DND-41 (cell line): ENCODE measurements at places on chromosomes 7 and 10.
A peak's percentile ranks its signal among the peaks of the same experiment; 100 is the strongest.

GRCh38 chr7:102434039-102434486 is 688 bp downstream of the ORAI2 start:
- peak; percentile 36 for DNase-seq

- no peak for DNase-seq
Measured at GRCh38 chr10:76150139-76150875, 718.9 kb downstream of the LRMDA start.

DNA sequence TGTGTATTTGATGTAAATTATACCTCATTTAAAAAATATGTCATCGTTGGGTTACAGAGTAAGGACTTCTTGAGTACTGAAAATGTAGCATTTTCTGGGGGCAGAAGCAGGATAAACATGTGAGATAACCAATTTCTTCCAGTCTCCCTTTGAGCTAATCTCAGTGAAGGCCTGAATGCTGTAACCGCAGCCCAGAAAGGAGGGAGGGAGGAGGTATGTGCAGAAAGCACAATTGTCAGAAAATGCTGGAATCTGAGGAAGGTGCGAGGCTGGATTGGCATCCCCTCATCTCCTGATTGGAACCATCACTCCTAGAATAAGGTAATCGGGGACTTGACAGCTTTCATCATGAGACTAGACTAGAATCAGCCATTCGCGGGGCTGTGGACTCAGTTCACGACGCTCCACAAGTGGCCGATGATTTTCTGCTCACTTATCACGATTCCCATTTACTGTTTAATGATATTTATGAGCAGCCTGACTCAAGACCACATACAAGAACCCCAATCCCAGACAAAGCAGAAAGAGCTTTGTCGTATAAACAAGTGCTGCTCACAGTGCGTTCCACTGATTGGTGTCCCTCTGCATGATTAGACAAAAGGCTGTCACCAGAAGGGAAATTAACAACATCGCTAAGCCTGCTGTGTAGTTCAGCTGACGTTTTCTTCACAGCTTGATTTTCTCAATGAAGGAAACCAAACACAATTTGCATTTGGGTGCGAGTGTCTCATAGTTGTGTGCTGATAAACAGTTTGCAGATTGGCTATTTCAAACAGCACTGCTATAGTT is 93.2 kb downstream of the SVIL start:
- DNase-seq = no peak

DNA sequence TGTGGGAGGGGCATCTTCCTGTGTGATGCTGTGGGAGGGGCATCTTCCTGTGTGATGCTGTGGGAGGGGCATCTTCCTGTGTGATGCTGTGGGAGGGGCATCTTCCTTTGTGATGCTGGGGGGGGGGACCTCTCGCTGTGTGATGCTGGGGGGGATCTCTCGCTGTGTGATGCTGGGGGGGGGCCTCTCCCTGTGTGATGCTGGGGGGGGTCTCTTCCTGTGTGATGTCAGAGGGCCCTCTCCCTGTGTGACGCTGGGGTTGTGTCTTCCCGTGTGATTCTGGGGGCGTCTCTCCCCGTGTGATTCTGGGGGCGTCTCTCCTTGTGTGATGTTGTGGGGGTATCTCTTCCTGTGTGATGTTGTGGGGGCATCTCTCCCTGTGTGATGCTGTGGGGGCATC is 27.9 kb upstream of the DPYSL4 start:
- DNase-seq = no peak

- DNase-seq = no peak
Measured at GRCh38 chr10:27611744-27612550, 107.8 kb downstream of the RAB18 start.

DNA sequence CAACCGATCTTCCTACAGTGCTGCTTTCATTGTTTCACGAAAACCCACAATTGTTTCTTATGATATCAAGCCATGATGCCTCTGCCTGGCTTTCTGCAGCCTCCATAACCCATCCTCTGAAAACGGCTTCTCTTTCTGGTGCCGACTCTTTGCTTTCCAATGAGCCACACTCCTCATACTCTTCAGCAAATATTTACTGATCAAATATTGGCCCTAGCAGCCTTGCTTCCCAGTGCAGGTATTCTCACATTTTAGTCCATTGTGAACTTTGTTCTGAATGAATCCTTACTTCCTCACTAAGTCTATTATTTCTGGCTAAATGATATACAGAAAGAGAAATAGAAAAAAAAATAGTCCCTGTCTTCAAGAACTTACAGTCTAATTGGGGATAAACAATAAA is 35.5 kb downstream of the LAMB1 start:
- no peak for DNase-seq

DNA sequence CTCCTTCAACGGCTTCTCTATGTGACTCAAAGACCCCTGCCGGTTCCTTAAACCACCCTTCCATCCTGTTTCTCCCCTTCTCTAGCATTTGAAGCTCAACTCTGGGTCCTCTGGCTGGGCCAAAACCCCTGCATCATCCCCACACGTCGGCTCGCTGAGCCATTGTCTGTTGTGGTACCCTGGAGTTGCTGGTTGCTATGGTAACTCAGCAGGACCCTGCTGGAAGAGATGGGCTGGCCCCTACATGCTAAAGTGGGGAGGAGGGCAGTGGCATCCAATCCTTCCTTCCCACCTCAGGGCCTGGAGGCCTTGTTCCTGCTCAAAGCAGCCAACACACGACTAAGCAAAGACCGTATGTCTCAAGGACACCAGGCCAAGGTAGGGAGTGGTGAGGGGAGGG is 452.5 kb downstream of the PLXNA4 start:
- DNase-seq = no peak

DNA sequence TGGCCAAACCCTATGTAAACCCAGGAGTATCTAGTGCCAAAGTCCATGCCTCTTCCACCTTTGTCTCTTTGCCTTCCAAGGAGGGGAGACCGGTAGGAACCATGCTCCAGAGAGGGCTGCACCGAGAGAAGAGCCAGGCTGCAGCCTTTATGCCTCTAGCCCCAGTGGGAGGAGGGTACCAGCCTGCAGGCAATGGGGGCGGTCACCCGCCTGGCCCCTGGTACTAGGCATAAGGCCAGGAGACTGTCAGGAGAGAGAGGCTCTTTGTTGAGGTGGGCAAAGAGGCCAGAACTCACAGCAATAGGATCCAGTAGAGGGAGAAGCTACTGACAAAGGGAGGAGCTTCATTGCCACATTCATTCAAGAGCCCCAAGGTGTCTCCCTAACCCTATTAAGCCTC is 146.6 kb upstream of the PDE1C start:
- no peak for DNase-seq

DNA sequence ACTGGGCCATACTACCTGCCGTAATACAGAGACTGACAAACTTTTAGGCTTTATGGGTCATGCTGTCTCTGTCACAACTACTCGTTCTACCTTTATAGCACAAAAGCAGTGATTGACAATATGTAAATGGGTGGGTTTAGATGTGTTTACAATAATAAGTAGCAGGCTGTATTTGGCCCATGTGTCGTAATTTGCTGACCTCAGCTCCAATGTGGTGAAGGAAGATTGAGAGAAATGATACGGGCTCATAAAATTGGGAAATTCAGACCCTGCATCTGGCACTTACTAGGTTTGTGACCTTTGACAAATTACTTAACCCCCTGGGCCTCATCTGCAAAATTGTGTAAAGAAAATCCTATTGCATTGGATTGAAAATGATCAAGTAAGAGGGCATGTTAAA is 150.8 kb upstream of the NPSR1 start:
- no peak for DNase-seq

DNA sequence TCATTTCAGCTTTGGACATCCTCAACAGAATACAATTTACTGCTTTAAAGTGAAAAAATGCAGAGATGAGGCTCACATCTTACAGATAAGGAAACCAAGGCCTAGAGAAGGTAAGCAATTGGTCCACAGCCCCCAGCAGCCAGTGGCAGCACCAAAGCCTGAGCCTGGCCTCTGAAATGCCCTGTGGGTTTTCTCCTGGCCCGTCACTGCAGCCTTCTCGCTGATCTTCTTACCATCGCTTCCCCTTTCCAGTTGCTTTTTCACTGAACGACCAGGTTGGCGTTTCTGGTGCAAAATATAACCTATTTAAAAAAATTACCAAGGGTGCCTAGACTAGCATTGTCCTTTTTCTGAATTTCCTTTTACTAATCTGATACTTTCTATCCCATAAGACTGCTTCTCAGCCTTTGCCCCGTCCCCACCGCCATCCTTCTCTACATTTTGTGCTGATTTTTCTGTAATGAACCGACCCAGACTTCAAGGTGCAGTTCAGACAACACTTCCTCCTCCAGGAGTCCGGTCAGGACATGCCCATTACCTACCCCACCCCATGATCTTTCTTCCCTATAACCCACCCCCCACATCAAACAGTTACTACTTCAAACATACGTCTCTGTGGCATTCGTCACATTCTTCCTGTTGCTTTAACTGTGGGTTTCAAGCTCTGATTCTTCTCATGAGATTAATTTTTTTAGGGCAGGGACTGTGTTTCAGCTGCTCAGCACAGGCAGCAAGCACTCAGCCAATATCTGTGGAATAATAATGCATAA is 289.4 kb downstream of the DNAJB6 start:
- DNase-seq = peak; percentile 65

- no peak for DNase-seq
Measured at GRCh38 chr7:18530224-18531179, 35.0 kb downstream of the HDAC9 start.

DNA sequence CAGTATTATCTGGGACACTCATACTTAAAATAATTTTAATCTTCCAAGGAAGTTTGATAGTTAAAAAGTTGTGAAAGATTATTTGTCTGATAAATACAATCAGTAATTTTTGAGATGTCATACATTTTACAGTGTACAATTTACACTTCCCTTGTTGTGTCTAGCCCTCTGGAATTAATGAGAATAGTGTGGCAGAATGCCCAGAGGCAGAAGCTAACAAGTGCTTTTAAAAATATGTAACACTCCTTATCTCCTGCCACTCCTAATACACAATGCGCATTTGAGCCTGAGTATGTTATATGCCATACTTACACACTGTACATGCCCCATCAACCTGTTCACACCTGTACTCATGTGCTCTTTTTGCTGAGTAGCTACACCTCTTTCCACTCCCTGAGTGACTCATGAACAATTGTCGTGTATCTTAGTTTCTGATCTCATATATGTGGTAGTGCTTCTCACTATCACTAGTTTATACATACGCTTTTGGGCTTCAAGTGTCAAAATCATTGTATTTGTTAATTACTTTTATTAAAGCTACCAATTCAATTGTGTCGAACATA is 106.9 kb upstream of the GNAI1 start:
- DNase-seq = no peak

DNA sequence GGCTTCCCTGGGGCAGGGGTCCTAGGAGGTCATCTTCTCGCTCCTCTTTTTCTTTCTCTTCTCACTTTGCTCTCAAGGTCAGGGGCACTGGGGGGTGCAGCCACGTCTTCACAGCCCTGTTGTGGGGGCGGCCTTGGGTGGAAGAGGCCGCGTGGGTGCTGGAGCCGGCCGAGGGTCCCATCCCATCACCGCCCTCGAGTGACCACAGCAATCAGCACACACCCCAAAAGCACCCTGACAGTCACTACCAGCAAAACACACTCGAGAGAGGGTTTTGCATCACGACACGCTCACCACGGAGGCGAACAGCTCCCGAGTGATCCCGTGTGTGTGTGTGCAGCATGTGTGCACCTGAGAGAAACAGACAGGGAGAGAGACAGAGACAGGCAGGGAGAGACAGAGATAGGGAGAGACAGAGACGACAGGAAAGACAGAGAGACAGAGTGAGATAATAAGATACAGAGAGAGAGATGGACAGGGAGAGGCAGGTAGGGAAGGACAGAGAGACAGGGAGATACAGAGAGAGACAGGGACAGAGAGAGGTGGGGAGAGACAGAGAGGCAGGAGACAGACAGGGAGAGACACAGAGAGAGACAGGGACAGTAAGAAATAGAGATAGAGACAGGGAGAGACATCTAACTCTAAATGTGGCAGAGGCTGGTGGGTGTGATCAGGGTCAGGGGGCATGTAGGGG is 100.9 kb downstream of the WDR37 start:
- DNase-seq = no peak

DNA sequence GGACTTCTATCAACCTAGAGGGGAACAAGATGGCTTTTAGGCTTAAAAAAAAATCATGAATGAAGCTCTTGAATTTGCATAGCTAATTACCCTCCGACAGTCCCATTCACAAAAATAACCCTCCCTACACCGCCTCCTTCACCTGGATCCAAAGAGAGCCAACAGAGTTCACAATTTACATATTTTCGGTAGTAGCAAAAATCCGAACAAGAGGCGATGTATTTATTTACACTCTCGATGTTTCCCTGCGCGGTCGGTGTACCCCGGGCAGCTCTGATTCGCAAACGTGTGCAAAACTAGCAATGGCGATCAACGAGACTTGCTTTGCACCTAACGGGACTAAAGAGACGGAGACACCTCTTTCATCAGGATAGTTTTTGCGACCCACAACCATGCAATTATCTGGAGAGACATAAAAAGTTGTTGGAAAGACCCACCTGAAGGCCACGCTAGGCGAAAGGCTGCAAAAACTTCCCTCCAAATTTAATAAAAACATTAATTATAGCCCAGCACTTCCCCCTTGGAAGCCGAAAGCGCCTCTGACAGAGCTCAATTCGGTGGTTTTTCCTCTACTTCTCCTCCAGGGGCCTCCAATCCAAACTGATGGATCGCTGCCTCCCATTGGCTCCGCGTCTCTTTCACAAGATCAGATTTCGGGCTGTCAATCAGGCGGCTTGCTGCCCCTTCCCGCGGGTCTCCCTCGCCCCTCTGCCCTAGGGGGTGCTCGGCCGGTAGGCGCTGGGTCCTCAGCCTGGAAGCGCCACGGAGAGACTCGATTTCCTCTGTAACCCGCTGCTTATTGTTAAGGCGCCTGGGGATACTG is at the start of gene ETV1:
TSS of gene ETV1 (minus strand) at position 541 of the 823 bp plus-strand sequence. CDS start 614 bp downstream, outside the sequence.
- no peak for DNase-seq

DNA sequence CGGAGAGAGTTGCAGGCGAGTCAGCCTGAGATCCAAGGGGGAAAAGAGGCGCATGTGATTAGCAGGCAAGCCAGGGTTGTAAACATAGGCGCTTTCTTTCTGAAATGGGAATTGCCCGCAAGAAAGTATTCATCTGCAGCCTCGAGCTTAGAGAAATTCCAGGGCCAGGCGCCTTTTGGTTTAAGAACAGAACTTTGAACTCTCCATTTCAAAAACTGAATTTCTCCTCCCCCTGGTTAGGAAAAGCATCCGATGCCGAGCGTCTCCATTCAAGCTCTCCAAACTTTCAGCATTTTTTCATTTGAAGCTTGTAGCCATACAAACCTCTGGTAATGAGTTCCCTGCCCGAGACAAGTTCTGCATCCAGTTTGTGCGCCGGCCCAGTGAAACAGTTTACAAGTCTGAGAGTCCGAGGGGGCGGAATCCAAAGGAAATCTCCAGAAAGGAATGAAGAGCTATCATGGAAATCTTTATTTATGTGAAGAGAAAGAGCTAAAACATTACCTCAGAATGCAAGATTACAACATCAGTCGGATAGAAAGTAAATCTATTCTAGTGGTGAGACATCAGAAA is 69.9 kb downstream of the FAM204A start:
- no peak for DNase-seq
